ENCODE measurements at places on chromosomes 1 and 21.

GRCh38 chr1:188027613-188028012, 1198.9 kb downstream of the PLA2G4A start:
- H3K36me3 ChIP-seq, result no peaks in the 10 kb centered on the region
- DNase-seq, result no peak
- H3K4me1 ChIP-seq, result no peaks in the 10 kb centered on the region
- no peak overlapping the region for H3K4me3 ChIP-seq

- H3K27ac ChIP-seq, result peak overlapping the region; percentile 5
- DNase-seq, result peak; percentile 59
- H3K27me3 ChIP-seq, result no peaks in the 10 kb centered on the region
- no peaks in the 10 kb centered on the region for H3K36me3 ChIP-seq
Observed at GRCh38 chr1:76868154-76868882, 1.0 kb downstream of the ST6GALNAC5 start.

- no peaks in the 10 kb centered on the region for H3K36me3 ChIP-seq
- H3K4me3 ChIP-seq, result no peak overlapping the region
- no peaks in the 10 kb centered on the region for H3K27me3 ChIP-seq
- DNase-seq, result peak; percentile 88
Observed at GRCh38 chr1:32773018-32773763, 44.0 kb downstream of the YARS1 start.

- H3K27ac ChIP-seq, result no peak overlapping the region
- H3K4me3 ChIP-seq, result no peak overlapping the region
Observed at GRCh38 chr1:40303790-40304189, 13.3 kb downstream of the COL9A2 start.

- no peak overlapping the region for H3K4me3 ChIP-seq
- no peaks in the 10 kb centered on the region for H3K27me3 ChIP-seq
- H3K36me3 ChIP-seq, result no peaks in the 10 kb centered on the region
- peaks cover 7% of the 10 kb centered on the region for H3K4me1 ChIP-seq
- H3K27ac ChIP-seq, result no peak overlapping the region
Observed at GRCh38 chr1:184405094-184405800, 18.4 kb downstream of the C1orf21 start.
